ENCODE measurements at places on chromosomes 4 and X. TPM values are rescaled to one million over a fixed set of nuclear protein-coding genes. Genes with fewer than 3 reads are reported as not detected.
A peak's percentile ranks its signal among the peaks of the same experiment; 100 is the strongest.

The RHOXF1 gene
- not detected for total RNA-seq

The DUSP21 gene
- total RNA-seq = not detected

GRCh38 chr4:20926529-20926928 is 226.3 kb downstream of the PACRGL start:
- no peaks in the 10 kb centered on the region for H3K4me1 ChIP-seq
- no peaks in the 10 kb centered on the region for H3K27me3 ChIP-seq
- H3K4me3 ChIP-seq = no peak overlapping the region
- no peak for DNase-seq
- no peak overlapping the region for H3K27ac ChIP-seq

- DNase-seq = no peak
- no peak overlapping the region for H3K27ac ChIP-seq
- H3K4me3 ChIP-seq = no peak overlapping the region
These were observed 2.9 kb downstream of the CNGA2 start for GRCh38 chrX:151737494-151737893.

The GPR143 gene
- 4.9 TPM for total RNA-seq

DNA sequence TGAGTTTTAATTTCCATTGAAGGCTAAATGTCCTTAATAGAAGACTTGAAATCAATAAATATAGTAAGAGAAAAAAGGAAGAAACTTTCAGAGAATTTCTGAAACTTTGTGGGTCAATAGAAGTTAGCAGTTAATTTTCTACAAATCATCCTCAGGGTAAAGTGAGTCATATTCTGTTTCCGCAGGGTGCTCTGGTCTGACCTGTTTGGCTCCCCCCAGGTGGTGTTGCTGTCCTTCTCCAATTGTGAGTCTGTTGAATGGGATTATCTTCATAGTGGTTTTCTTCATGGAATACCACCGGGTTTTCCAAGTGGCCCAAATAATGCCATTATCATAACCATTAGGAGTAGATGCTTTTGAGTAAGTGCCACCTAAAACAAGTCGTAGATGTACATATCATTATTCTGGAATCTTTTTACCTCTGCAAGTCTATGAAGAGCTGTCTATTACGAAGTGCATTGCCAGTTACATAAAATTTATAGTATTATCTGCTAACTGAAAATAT is 7.7 kb downstream of the FGG start:
- no peaks in the 10 kb centered on the region for H3K27me3 ChIP-seq
- no peaks in the 10 kb centered on the region for H3K36me3 ChIP-seq
- no peak for DNase-seq

DNA sequence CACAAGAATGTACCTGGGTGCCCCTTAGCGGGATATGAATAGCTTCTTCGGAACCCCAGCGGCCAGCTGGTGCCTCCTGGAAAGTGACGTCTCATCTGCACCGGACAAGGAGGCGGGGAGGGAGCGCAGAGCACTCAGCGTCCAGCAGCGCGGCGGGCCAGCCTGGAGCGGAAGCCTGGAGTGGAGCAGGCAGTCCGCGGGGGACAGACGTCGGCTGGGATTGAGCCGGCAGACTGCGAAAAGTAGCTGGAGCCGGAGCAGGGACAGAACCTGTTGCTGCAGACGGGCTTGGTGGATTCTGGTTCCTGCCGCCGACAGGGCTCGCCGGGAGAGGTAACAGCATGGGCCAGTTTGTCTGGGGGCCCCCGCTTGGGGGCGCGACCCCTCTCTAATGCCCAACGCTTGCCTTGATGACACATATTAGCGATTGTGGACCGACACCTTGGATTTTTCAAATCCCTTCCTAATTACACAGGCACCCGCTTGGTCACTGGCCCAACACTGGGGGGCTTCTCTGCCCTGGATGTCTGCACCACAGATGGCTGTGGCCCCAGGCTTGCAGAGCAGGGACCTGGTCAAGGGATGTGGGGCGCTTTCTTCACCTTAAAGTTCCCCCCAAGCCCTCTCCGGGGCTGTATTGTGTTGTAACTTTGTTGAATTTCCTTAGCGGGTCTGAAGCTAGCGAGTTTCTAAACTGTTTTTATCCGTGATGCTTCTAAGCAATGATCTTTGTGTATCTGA is at the start of gene NPFFR2:
TSS of gene NPFFR2 (plus strand) at position 133 of the 741 bp plus-strand sequence. CDS start 96,592 bp downstream, outside the sequence.
- no peaks in the 10 kb centered on the region for H3K36me3 ChIP-seq
- no peak within 1 kb of the TSS for H3K27ac ChIP-seq
- H3K4me1 ChIP-seq = no peaks in the 10 kb centered on the region

DNA sequence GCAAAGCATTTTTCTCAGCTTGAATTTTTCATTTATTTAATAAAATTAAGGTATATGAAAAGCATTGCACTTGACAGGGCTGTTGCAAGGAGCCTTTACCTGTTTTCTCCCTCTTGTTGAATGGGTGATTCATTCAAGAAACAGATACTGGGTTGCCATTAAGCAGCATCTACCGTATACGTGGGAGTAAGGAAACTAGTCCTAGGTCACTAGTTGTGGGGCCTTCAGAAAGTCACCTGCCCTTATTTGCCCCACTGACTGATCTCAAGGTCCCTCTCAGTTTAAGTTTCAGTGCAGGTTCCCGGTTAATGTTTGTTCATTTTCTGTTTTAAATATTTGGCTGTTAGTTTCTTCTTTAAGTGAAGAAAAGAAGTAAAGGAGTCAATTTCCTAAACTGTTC is 34.0 kb downstream of the LHFPL1 start:
- H3K4me1 ChIP-seq = no peaks in the 10 kb centered on the region
- no peaks in the 10 kb centered on the region for H3K36me3 ChIP-seq
- no peak overlapping the region for H3K4me3 ChIP-seq
- DNase-seq = no peak
- no peaks in the 10 kb centered on the region for H3K27me3 ChIP-seq

DNA sequence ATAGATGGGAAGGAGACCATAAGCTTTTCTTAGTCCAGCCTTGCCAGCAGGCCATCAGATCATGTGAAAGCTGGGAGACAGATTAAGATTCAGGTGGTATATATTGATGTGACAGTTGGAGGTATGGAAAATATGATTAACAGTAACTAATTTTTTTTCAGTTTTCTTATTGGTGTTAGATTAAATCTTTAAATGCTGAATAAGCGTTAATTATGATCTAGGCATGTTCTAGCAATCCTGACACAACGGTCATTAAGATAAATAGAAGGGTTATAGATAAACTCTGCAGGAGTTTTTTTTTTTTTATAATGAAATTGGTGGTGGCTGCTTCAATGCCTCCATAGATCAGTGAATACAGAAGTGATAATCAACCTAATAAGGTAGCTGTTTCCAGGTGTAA is 649.5 kb upstream of the TENM3 start:
- no peak overlapping the region for H3K27ac ChIP-seq
- H3K4me3 ChIP-seq = no peak overlapping the region
- no peaks in the 10 kb centered on the region for H3K27me3 ChIP-seq
- DNase-seq = no peak

DNA sequence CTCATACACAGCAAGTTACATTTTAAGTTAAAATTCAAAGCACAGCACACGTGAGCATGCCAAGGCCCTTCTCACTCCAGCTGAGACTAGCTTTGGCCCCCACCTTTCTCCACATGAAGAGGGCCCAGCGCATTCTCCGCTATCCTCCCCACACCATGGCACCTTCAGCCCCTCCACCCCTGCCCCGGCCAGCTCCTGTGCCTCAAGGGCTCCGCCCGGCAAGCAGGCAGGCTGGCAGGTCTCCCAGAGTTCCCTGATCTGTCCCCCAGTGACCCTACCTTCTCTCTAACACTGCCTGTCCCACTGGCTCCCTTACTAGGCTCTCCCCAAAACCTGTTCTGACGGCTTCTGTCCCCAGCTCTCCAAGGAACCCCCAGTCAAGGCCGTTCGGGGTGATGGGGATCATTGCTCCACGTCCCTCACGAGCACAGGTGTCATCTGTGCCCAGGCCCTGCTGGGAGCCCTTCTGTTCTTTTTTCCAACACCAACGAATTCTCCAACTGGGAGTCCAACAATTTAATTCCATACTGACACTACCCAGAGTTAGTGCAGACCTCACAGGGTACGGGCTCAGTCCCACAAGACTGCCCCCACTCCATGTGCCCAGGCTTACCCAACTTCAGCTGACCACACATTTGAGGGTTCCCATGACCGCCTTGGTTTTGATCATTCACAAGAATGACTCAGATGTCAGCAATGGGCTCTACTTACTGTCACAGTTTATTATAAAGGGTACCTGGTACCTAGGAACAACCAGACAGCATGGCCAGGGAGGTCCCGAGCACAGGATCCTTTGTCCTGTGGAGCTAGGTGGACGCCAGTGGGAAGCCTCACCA is 4.2 kb downstream of the LETM1 start:
- H3K27ac ChIP-seq = peak overlapping the region; percentile 41
- H3K4me3 ChIP-seq = no peak overlapping the region
- DNase-seq = peak; percentile 82
- H3K27me3 ChIP-seq = no peaks in the 10 kb centered on the region
- H3K4me1 ChIP-seq = peaks cover 50% of the 10 kb centered on the region
- no peaks in the 10 kb centered on the region for H3K36me3 ChIP-seq

DNA sequence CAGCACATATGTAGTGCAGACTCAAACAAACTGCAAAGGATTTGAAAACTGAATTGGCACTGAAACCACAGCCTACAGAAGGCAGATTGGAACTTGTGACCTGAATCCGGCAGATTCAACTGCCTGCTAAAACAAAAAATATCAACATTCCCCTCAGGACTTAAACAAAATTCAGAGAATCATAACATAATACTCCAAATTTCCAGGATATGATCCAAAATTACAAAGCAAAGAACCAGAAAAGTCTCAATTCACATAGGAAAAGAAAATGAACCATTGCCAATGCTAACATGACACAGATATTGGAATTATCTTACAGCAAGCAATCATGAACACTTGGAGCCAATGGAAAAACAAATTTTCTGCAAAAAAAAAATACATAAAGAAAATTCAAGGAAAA is 250.4 kb downstream of the PRDM5 start:
- DNase-seq = no peak
- no peak overlapping the region for H3K27ac ChIP-seq
- no peaks in the 10 kb centered on the region for H3K4me1 ChIP-seq
- no peak overlapping the region for H3K4me3 ChIP-seq

DNA sequence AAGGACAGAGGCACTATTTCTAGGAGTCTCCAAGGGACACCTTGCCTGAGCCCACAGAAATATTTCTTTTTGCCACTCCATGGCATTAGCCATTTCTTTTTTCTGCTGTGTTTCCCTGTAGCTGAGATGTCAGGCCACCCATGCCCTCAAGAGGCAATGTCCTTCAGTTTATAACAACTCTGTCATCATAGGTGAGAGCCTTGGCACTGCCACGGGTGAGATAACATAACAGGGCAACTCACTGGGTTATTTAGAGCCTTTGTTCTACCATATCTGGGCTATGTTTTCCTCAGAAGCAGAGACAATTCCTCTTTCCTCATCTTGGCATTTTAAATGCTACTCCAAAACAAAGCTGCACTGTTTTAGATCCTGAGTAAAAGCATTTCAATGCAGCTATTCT is 99.9 kb upstream of the MAOA start:
- H3K4me1 ChIP-seq = peaks cover 2% of the 10 kb centered on the region
- DNase-seq = peak; percentile 68
- no peak overlapping the region for H3K27ac ChIP-seq
- H3K27me3 ChIP-seq = no peaks in the 10 kb centered on the region
- no peak overlapping the region for H3K4me3 ChIP-seq
- no peaks in the 10 kb centered on the region for H3K36me3 ChIP-seq

DNA sequence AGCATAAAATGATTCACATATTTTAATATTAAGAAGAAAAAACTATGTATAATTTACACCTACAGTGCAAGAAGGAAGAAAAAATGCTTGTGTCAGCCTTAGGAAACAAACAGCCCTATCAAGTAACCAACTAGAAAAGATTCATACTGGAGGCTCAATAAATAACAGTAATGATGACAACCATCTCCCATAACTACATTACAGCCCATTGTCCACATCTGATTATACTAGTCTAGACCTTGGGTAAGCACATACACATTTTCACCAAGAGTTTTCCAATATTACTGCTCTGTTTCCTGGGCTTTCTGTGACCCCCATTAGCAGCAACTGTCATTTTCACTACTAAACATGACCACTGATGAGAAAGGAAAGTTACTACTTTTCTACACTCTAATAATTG is 169.7 kb downstream of the MAB21L2 start:
- no peaks in the 10 kb centered on the region for H3K27me3 ChIP-seq
- H3K27ac ChIP-seq = no peak overlapping the region
- no peak overlapping the region for H3K4me3 ChIP-seq
- no peaks in the 10 kb centered on the region for H3K4me1 ChIP-seq
- H3K36me3 ChIP-seq = no peaks in the 10 kb centered on the region

The ATP6AP1 gene
- total RNA-seq = 69.0 TPM

The CT47B1 gene
- total RNA-seq = not detected

GRCh38 chr4:11165052-11165451 is 263.6 kb downstream of the HS3ST1 start:
- no peak overlapping the region for H3K27ac ChIP-seq
- no peaks in the 10 kb centered on the region for H3K36me3 ChIP-seq
- no peaks in the 10 kb centered on the region for H3K27me3 ChIP-seq
- no peak overlapping the region for H3K4me3 ChIP-seq
- no peak for DNase-seq
- H3K4me1 ChIP-seq = no peaks in the 10 kb centered on the region

DNA sequence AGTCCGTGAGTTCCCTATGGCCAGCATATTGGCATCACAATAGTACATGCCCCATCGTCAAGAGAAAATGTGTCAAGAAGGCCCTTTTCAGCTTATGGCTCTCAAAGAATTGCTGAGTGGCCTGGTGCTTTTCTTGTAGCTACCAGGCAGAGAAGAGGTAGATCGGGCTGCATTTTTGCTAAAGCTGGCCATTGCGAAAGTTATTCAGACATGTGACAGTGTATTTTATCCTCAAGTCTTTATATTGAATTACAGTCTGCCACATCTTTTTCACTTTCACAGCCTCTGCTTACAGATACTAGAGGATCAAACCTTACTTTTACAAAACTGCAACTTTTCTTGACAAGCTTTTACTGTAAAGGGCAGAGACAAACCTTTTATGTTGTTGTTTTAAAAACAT is 261.5 kb upstream of the IGFBP7 start:
- no peaks in the 10 kb centered on the region for H3K36me3 ChIP-seq
- H3K27me3 ChIP-seq = no peaks in the 10 kb centered on the region
- H3K4me1 ChIP-seq = no peaks in the 10 kb centered on the region
- no peak overlapping the region for H3K4me3 ChIP-seq
- DNase-seq = no peak

- no peaks in the 10 kb centered on the region for H3K4me1 ChIP-seq
- no peaks in the 10 kb centered on the region for H3K36me3 ChIP-seq
- no peak overlapping the region for H3K27ac ChIP-seq
- H3K4me3 ChIP-seq = no peak overlapping the region
- no peaks in the 10 kb centered on the region for H3K27me3 ChIP-seq
- DNase-seq = no peak
These were observed 141.4 kb downstream of the GALNTL6 start for GRCh38 chr4:171954650-171955049.

- no peak overlapping the region for H3K27ac ChIP-seq
- H3K36me3 ChIP-seq = no peaks in the 10 kb centered on the region
- no peaks in the 10 kb centered on the region for H3K4me1 ChIP-seq
- DNase-seq = no peak
- H3K4me3 ChIP-seq = no peak overlapping the region
- no peaks in the 10 kb centered on the region for H3K27me3 ChIP-seq
These were observed 49.6 kb upstream of the PROM1 start for GRCh38 chr4:16133406-16133805.

GRCh38 chrX:147498796-147499195 is 412.9 kb upstream of the FMR1 start:
- no peaks in the 10 kb centered on the region for H3K36me3 ChIP-seq
- no peak for DNase-seq
- H3K4me1 ChIP-seq = no peaks in the 10 kb centered on the region
- no peaks in the 10 kb centered on the region for H3K27me3 ChIP-seq

- H3K27ac ChIP-seq = no peak overlapping the region
- H3K27me3 ChIP-seq = no peaks in the 10 kb centered on the region
- no peaks in the 10 kb centered on the region for H3K36me3 ChIP-seq
- H3K4me3 ChIP-seq = no peak overlapping the region
- no peaks in the 10 kb centered on the region for H3K4me1 ChIP-seq
- no peak for DNase-seq
These were observed 47.8 kb downstream of the TMA16 start for GRCh38 chr4:163542275-163542674.

Measured in thyroid gland (tissue), 4 donors.